Activated CD4-positive, alpha-beta memory T cell treated with anti-CD3 and anti-CD28 coated beads, Interleukin-2, amount 10 ng/mL, durations not matched to agents 7 days and 5 days (primary cell): ENCODE measurements at places on chromosomes 1 and 21. TPM values are rescaled to one million over a fixed set of nuclear protein-coding genes. Genes with fewer than 3 reads are reported as not detected.

Gene GLMN
- total RNA-seq = 18.2 TPM

Gene FNBP1L
- 0.30 TPM for total RNA-seq

DNA sequence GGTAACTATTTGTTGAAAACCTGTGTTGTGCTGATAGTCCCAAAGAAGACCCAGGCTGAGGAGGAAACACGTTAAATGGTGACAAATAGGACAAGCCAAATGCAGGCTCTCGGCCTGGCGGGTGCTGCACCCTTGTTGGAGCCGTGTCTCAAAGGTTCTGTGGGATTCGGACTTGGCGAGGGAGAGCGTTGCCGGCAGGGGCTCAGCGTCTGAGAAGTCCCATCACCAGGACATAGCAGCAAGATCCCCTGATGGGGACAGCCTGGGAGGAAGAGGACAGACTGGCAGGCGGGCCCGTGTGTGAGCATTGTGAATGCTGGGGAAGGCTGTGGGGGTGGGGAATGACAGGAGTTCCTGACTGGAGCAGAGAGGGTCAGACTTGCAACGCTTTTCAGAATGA lies 142.5 kb downstream of the PGBD5 start:
- DNase-seq = no peak

DNA sequence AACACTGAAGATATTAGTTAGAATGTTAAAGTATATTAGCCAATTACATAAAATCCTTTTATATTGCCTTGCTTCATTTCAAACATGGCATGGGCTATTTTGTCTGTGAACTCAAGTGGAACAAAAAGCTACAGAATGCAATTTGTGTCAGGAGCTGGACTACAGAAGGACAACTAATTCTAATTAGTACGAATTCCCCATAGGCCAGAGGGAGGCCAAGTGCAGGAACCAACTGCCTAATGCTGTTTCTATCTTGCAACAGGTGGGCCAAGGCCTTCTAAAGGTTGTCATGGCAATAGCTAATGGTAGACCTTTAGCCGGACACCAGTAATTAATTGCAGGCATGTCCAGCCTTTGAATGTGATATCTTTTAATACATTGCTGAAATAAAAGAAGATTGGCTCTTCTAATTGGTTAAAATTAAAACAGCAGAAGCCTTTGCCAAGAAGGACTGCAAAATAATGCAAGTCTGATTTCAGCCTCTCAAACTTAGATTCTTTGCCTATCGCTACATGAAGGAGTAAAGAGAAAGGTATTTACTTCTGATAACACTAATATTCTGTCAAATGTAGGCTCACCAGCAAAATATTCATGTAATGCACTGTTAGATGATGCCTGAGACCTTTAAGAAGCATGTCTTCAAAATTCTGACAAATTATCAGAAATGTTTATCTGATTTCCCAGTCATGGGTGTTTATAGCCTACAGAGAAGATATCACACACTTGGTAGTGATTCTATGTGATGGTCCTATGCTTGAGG lies 232.1 kb downstream of the LMO4 start:
- DNase-seq = no peak

Gene PCNT
- total RNA-seq = 63.9 TPM

Gene PPIAL4G
- 0.45 TPM for total RNA-seq

GRCh38 chr1:101301446-101302057 lies 64.7 kb downstream of the S1PR1 start:
- DNase-seq = no peak

DNA sequence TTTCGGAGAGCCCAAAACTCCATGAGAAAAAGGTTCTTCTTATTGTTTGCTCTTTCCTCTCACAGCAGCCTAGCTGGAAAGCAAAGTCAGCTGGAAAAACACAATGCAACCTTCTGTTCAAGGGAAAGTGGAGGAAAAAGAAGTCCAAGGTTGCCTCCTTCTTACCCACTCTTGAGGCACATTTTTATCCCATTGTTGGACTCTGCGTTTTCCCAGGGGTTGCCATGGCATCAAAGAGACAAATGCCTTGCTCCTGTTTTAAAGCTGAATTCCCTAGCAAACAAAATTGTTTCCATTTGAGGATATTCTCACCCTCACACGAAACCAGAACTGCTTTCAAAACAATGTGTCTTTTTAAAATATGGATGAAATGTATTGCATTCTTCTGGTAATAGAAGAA lies 45.1 kb upstream of the PALMD start:
- no peak for DNase-seq

- no peak for DNase-seq
These were observed 169.1 kb downstream of the C1orf21 start for GRCh38 chr1:184555665-184556641.

DNA sequence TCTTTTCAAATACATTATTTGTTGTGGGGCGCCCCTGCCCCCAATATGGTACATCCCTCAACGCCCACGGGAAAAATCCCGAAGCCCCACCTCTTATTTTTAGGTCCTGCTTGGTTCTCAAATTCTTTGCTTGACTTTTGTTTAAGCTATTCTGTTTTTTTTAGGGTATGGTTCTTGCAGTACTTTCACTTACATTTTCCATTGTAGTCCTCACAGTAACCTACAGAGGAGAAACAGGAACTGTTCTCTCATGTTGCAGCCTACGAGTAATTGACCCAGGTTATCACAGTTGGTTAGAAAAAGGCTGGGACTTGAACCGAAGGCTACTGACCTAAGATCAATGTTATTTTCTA lies 697 bp upstream of the C21orf91 start:
- no peak for DNase-seq

Gene DNMT3L
- not detected for total RNA-seq

Gene MPZ
- 5.9 TPM for total RNA-seq

Gene UTS2
- total RNA-seq = 1.2 TPM

Gene DNAI4
- 1.4 TPM for total RNA-seq

DNA sequence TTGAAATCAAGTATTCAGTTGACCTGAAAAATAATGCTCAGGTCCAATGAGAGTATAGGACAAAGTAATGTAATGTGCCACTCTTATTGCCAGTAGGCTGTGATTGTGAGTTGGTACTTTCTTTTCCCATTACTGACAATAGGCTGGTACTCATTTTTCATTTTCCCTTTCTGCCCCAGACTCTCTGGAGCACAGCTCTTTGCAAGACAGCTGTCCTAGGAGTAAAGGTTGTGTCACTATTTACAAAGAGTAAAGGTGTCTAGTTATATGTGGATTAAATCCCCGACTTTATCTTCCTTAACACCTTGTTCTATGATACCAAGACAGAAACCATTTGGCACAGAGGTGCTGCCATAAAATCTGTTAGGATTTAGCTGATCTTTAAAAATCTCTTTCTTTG lies 32.3 kb upstream of the RASAL2 start:
- no peak for DNase-seq

Gene KCNE2
- not detected for total RNA-seq

- DNase-seq = no peak
These were observed 51.4 kb downstream of the GRIK1 start for GRCh38 chr21:29888437-29888836.

- no peak for DNase-seq
These were observed 34.5 kb upstream of the RALGPS2 start for GRCh38 chr1:178690496-178690895.

- no peak for DNase-seq
These were observed 1.4 kb upstream of the CFAP298 start for GRCh38 chr21:32613436-32614043.

DNA sequence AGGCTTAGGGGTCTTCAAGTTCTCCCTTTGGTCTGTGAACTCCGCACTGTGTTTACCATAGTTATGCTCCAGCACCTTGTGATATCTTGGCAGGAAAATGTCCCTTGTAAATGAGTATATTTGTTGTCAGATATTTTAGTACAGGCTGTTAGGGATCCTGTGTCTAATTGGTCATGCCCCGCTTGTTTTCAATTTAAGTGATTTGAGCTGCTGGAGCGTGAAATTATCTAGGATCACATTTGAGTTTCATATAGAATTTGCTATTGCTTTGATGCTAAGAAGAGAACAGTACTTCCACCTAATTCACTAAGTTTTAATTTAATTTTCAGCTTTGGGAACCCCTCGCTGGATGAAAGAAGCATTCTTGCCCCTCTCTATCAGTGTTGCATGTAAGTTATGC lies 15.4 kb upstream of the TOR3A start:
- no peak for DNase-seq

DNA sequence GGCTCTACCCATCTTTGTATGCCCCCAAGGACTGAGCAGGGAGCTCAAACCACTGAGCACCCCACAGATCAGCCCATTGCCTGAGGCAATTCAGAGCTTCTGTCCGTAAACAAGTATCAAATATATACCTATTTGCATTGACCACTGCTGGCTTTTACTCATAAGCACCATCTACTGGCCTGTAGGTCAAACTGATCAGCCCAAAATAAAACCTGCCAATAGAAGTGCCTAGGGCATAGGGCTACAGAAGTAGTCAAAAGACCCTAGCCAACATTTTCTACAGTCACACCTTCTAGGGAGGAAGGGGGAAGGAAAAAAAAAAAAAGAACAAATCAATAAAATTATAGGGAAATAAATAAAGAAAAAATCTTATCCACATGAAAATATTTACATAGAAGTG lies 5.3 kb upstream of the LCE3D start:
- DNase-seq = no peak

GRCh38 chr1:21849909-21850576 lies 38.0 kb downstream of the LDLRAD2 start:
- no peak for DNase-seq

DNA sequence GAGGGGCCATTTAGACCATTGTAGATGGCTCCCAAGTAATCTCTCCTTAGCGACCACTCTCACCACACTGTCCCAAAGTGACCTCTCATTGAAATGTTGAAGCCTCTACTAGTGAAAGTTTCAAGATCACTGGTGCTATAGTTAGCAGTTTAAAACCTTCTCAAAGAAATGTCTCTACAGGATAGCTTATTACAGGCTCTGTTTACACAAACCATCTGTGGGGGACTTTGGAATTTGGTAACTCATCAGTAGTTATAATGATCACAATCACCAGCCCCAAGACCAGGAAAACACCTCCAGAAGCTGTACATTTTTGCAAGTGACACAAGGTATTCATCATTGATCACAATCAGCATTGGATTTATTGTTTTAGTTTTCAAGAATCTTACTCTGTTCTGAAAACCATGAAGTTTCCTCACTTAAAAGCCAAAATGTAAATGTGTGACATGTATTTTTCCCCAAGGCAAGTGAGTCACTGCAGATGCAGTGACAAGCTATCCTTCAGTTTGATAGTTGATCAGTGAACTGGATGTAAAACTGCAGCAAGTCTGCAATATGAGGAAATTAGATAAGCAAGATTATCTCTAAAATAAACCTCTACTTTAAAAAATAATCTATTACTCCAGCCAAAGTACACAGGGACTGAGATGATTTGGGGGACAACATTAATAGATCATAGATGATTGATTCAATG lies 41.9 kb downstream of the C21orf91 start:
- no peak for DNase-seq

DNA sequence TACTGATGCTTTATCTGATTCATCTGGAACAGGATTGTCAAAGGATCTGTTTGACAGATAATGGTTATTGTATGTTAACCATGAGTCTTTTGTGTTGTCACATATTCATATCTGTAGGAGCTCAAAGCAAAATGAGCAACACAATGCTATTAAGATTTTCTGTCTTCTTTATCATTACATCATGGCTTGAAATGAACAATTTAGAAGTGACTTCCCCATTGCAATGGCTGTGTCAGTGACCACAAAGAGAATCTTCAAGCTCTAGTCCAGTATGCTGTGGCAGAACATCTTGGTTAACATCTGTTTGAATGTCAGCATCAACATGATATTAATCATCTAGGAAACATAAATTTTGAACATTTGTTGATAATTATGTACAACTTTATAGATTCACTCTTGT lies 1148.5 kb downstream of the PLA2G4A start:
- no peak for DNase-seq

Gene IGSF8
- total RNA-seq = 31.6 TPM

Gene CENPF
- 135 TPM for total RNA-seq

GRCh38 chr1:167551362-167551761 lies 2.2 kb downstream of the CREG1 start:
- no peak for DNase-seq

DNA sequence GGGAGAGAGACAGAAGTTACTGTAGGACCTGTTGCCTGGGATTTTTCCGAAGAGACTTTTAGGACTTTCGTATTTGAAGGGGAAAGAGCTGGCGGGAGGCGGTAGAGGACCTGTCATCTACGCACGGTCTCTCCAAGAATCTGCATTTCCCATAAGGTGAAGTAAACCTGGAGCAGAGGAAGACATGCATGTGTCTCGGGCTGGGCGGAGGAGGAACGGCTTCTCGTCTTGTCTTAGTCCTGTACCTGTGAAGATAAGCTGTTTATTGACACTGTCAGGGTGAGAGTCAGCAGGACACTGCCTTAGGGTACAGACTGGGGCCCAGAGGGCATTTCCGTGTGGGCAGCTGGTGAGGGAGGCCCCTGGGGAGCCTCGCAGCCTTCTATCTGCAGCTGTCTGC lies 123.4 kb upstream of the COL6A1 start:
- no peak for DNase-seq

Gene NBPF19
- 16.4 TPM for total RNA-seq

DNA sequence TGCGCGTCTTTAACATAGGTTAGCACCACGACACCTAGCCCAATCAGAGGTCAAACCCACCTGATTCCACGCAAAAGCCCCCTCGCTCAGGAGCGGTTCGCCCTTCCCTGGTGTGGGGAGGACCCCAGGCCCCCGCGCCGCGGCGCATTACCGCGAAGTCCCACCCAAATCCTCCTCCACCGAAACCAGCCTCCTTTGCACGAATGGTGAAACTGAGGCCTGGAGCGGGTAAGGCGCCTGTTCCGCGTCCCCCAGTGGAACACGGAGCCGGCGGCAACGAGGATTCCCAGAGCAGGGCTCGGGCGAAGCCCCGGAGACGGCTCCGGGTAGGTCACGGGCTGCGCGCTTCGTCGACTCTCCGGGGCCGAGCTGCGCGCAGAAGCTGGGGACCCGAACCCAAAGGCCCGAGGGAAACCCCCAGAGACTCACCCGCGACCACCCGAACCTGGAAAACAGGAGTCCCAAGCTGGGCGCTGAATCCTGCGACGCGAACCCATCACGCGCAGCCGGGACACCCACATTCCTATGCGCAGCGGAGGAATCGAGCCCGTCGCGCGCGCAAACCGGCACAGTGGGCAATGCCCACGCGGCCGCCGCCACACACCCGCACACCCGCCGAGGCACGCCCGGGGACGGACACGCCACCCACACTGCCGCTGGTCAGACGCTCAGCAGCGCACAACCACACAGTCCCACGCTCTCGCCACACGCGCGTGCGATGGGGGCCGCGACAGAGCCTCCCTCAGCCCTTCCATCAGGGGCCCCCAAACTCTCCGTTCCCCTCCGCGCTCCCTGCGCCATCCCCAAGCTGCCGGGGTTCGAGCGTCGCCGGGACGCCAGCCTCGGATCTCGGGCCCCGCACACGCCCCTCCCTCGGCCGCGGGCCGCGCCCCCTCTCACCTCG lies 507 bp downstream of the GLIS1 start:
- DNase-seq = no peak
